ENCODE measurements at places on chromosomes 2 and 18. TPM values are rescaled to one million over a fixed set of nuclear protein-coding genes. Genes with fewer than 3 reads are reported as not detected.

Gene LRRFIP1
- 114 TPM for total RNA-seq

Gene TMEFF2
- total RNA-seq = not detected

Gene GALNT5
- total RNA-seq = not detected

Gene SEPTIN2
- total RNA-seq = 207 TPM

Gene TGFBRAP1
- 21.0 TPM for total RNA-seq

Gene ABCB11
- total RNA-seq = not detected

Gene SERPINB3
- not detected for total RNA-seq

Gene CRYBA2
- total RNA-seq = not detected
